Activated CD4-positive, alpha-beta memory T cell treated with anti-CD3 and anti-CD28 coated beads for 36 hours (primary cell): ENCODE measurements at places on chromosomes 11 and 22. TPM values are rescaled to one million over a fixed set of nuclear protein-coding genes. Genes with fewer than 3 reads are reported as not detected.

The BLID gene
- not detected for total RNA-seq

The PAMR1 gene
- not detected for total RNA-seq

The MCHR1 gene
- not detected for total RNA-seq

The CREB3L1 gene
- total RNA-seq: not detected

The VPS51 gene
- total RNA-seq: 97.1 TPM

The METTL15 gene
- 19.7 TPM for total RNA-seq

The INPP5J gene
- total RNA-seq: 0.14 TPM
